ENCODE measurements at places on chromosomes 11 and 22.

DNA sequence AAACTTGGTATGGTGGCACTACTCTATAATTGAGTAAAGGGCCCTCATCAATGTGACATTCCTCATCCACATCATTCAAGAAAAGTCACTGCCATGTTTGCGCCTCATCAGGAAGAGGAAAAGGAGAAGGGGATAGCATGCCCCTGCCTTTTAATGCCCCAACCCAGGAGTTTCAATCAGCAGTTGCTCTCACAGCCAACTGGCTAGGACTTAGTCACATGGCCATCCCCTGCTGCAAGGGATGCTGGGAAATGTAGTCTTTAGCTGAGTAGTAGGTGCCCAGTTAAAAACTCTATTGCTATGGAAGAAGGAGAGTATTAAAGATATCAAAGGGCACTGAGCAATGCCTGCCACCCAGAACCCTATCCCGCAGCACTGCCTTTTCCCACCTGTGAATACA is 10.9 kb upstream of the CCND1 start:
- DNase-seq, result no peak

DNA sequence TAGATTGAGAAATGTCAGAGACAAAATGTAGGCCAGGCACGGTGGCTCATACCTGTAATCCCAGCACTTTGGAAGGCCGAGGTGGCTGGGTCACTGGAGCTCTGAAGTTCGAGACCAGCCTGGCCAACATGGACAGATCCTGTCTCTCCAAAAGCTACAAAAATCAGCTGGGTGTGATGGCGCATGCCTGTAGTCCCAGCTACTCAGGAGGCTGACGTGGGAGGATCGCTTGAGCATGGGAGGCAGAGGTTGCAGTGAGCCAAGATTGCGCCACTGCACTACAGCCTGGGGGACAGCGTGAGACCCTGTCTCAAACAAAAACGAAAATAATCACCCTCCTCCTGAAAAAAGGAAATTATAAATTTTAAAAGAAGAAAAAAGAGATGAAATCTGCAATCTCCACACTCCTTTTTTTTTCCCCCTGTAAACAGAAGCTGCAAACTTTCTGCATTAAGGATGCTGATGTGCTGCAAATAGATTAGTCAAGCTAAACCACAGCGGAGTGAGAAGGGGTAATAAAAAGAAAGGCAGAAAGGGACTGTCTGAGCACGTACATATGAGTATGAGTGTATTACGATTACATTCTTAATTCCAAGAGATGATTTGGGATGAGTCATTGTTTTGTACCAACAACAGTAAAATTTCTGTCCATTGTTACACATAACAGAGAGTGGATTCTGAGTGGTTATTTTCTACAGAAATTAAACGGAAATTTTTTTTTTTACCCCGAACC is 87.3 kb downstream of the SIK3 start:
- DNase-seq, result no peak

DNA sequence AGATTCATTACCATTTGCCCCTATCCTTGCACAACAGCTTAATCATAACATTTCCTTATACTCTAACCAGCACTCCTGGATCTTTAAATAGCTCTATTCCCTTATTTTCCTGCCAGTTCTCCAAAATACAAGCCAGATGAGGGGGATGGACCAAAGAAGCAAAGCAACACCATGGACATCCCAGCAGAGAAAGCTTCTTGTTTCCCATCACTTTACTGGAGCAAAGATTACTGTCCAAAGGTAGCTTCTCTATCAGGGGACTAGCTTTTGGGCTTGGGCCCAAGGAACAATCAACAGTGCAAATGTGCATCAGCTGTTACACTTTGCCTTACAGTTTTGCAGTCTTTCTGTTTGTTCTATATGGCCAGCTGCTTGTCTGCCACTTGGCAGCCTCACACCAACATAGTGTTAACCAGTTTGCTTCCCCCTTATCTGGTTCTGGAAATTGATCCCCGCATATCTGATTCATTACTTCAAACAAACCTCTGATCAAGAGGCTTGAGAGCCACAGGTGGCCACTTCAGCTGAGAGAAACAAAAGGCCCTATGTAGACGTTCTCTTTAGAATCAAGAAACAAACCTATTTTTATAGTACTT is 814.3 kb downstream of the METTL15 start:
- no peak for DNase-seq

DNA sequence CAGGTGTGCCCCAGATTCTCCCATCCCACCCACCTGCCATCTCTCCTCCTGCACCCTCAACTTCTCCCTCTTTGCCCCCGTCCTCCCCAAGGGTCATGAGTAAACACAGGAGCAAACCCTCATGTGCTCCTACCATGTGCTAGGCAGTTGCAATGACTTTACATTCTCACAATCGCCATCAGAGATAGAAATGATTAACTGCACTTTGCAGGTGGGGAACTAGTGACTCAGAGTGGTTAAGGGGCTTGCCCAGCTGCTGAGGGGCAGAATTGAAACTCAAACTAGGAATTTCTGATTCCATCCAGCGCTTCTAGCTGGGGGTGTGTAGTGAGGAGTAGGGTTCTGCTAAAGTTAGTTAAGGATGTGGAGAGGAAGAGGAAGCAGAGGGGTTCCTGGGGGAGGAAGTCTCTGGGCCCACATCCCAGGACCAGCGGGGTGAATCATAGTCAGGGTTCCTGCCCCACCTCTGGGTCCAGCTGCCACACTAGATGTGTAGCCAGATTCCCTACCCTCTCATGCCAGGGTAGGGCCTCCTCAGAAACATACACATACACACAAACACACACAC is 16.0 kb upstream of the PRG2 start:
- DNase-seq, result no peak

DNA sequence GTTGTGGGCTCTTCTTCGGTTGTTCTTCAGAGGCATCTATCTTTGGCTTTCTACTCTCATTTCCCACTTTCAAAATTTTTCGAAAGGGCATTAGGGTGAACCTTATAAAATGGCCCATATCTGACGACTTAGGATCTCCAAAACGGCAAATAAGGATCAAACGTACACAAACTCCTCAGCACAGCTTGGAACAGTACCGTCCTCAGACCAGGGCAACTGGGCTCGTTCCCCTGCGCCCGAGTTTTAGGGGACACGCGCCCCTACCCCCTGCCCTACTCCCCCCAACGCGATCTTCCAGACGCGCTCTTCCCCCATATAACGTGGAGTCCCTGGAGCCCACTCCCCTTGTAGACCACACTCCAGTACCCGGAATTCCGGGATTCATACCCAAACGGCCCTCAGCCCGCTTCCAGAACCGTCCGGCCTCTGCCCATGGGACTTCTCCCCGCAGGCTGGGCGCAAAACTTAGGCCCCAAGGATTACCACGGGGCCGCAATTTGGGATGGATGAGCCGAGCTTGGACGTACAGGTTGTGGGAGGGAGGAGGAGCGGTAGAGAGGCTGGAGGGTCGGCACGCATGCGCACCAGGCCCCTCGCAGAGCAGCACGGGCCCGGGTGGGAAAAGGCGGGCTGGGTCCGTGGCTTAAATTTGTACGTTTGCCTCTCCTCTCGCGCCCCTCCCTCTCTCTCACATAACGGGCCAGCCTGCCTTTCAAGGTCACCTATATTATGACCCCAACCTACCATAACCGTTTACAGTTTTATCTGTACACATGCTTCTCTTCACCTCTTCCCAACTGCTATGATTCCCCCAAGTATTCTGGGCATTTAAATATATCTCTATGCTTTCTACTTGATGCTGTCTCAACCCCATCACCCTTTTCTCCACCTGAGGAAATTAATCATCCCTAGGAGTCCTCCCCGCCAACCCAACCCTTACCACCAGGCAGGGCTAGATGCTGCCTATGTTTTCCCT is 3.4 kb downstream of the CCDC89 start:
- no peak for DNase-seq

DNA sequence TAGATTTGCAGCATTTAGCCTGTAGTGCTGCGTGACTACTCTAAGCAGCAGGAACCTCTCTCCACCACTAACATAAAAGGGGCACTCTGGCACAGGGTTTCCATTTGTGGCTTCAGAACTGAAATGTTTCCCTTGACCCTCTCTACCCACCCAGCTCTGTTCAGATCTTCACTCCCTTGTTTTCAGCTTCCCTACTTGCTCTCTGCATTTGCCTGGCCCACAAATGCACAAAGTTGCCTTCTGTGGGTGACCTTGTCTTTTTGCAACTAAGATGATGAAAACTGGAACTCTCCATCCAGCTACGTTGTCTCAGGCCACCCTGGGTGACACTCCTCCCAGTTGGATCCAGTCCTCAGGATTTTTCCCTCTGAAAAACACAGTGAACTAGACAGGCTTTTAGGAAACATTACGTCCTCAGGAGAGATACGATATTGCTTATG is 19.8 kb upstream of the PSMA1 start:
- no peak for DNase-seq

DNA sequence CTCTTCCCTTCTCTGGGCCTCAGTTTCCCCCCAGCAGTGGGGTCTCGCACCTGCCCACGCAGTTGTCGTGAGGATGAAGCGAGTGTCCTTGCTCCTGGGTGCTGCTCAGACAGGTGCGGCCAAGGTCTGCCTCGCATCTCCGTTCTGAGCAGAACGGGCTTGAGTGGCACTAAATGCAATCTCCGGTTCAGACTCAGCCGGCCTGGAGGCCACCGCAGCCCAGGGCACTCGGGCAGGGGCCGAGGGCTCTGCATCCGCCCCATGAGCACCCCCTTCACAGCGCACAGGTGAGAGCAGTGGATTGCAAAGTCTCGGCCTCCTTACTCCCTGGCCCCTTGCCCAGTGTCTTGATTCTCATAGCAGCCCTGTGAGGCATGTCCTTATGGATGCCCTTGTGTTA is 30.1 kb upstream of the SLC22A12 start:
- DNase-seq, result no peak

- DNase-seq, result peak; percentile 79
Measured at GRCh38 chr11:102268083-102268984, 49.0 kb upstream of the BIRC3 start.

DNA sequence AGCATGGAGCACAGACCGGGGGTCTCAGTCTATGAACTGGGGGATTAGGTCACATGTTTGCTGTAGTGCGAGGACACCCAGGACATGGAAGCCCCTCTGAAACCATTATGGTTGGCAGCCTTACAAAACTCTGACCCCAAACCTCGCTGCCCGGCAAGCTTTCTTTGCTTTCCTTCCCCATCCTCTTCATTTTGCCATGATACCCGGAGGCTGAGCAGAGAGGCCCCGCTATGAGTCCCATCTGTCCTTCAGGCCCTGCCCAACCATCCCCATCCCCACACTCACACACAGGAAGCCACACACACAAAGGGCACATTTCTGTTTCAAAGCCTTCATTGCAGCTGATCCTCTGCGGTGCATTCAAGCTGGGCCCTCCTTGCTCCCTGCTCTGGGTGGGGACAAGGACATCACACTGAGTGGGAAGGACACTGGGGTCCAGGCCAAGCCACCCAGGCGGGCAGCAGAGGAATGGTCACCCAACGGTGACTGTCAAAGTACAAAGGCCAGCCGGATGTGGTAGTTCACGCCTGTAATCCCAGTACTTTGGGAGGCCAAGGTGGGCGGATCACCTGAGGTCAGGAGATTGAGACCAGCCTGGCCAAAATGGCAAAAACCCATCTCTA is 176.5 kb downstream of the CTTN start:
- DNase-seq, result no peak

DNA sequence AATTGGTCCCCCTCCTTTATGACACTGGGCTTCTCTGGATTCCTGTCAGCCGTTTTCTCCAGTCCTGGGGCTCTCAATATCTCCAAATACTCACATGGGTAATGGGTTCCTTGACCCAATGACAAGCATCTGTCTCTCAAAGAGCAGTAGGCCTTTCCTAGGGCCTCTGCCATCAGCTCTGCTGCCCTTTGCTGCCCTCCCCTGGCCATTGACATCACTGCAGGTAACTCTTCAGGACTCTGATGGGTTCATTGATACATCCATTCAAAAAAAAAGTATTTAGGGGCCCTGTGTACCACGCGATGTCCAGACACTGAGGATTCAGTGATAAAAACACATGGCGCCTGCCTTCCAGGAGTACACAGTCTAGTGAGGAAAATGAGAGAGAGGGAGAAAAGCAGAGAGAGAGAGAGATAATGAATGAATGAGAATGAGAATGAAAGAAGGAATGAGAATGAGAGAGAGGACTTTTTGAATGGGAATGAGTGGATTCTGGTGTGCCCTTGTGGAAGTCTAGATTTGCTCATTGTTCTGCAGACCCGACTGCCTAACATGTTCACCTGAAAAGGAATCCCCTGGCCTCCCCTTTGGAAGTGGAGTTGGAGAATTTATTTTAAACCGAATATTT is 42.6 kb upstream of the OLFML1 start:
- DNase-seq, result peak; percentile 37

DNA sequence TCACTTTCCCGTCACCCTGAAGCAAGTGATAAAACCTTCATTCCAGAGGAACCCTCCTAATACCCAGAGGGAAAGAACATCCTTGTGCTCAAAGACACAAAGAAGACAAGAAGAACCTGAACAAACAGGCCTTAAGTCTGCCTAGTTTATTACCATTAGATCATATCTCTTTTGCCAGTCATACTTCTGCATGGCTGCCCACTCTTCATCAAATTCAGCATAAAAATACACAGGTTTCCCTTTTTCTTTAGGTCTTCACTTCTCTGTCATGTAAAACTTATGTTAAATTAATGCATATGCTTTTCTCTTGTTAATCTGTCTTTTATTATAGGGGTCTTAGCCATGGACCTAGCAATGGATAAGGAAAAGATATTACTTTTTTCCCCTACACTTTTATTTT is 459.7 kb downstream of the DLG2 start:
- no peak for DNase-seq

GRCh38 chr11:29319210-29319609 is 697.6 kb downstream of the KCNA4 start:
- no peak for DNase-seq

GRCh38 chr11:1327064-1327460 is 17.6 kb upstream of the TOLLIP start:
- no peak for DNase-seq

- no peak for DNase-seq
Measured at GRCh38 chr11:102974552-102975280, 19.2 kb upstream of the MMP13 start.

DNA sequence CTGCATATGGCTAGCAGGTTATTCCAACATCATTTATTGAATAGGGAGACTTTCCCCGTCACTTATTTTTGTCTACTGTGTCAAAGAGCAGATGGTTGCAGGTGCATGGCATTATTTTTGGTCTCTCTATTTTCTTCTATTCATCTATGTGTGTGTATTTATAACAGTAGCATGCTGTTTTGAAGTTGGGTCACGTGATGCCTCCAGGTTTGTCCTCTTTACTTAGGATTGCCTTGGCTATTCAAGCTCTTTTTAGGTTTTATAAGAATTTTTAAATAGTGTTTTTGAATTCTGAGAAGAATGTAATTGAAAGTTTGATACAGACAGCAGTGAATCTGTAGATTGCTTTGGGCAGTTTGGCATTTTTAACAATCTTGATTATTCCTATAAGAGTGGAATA is 770.6 kb downstream of the CNTN5 start:
- DNase-seq, result no peak

Measured in hematopoietic multipotent progenitor cell treated with erythropoietin and hydrocortisone succinate and interleukin-3 and kit ligand, for 17 days (in vitro differentiated cells).